ENCODE measurements at places on chromosomes 6 and 20.

DNA sequence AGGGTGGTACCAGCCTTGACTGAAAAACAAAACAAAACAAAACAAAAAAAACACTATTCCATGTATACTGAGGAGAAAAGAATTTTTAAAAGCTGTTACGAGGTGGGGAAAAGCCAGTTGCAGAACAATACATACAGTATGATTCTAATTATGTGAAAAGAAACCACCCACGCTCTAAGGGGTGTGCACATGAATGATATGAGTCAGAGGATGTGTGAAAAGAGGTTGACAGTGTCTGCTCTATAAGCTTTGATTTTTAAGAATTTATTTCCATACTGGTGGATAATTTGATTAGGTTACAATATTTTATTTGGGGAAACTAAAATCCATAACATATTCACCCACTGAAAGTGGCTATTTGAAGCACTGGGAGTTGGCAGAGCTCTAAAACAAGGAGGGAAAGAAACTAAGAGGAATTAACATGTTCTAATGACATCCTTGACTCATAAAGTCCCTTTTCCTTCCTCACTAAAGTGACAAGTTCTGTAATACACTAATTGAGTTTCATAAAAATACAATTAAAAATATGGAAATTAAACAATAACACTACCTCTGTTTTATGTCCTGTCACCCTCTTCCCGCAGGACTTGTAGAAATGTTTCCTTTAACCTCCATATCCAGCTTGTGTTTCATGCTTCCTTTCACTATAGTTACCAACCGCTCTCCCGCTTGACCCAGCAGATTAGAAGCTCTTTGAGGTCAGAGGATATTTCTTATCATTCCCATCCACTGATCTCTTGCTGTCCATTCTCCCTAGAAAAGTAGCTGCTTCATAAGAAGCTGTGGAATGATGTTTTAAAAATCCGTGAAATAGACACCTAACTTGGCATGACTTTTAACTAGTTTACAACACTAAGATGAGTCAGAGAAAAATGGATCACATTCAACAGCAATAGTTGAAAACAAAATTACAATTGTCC, 118.6 kb upstream of the CCDC28A start:
- DNase-seq: no peak

GRCh38 chr6:40320947-40321346, 266.2 kb downstream of the LRFN2 start:
- no peak for DNase-seq

GRCh38 chr6:21409231-21409630, 184.3 kb upstream of the SOX4 start:
- DNase-seq: no peak

- no peak for DNase-seq
Observed at GRCh38 chr20:57060407-57061050, 205.9 kb downstream of the BMP7 start.

DNA sequence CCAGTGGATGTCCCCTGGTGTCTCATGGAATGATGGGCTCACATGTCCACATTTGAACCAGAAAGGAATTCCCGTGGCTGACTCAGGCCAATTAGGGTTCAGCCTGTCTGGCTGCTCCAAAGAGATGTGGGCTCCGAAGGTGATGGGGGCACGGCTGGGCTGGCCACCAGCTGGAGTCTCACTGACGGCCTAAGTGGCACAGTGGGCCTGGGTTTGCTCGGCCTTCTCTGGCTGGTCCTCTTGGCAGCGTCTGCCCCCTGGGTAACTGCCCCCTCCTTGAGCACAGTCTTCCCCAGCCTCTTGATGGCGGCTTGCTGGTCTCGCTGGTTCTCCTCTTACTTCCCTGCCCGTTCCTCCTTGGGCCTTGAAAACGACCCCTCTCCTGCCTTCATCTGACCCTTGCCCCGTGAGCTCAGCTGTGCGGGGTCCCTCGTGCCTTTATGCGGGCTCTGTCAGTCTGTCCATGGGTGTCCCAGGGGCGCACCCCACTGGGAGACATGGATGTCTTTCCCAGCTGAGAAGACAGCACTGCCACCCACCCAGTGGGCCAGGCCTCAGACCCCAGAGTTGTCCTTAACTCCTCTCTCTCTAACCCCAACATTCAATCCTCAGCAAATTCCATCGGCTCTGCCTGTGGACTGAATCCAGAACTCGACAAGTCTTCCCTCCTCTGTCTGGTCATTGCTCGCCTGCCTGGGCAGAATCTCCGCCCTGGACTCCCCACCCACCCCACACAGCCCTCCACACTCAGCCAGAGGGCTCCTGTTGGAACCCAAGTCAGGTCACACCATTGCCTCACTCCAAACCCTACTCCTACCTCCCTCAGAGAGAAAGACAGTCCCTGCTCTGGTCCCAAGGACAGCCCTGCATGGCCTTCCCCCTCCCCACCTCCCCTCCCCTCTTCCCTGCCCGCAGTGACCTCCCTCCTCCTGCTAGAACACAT, 78.7 kb downstream of the CEBPB start:
- DNase-seq: no peak

DNA sequence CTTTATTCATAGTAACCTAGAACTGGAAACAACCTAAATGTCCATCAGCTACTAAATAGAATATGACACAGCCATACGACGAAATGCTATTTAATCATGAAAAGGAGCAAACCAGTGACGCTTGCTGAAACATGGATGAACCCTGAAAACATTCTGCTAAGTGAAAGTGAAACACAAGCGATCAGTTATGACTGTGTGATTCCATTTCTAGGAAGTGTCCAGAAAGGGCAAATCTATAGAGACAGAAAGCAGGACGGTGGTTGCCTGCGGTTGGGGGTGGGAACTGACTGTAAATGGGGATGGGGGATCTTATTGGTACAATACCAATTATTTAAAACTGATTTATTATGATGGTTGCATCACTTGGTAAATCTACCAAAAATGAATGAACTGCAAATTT, 126.8 kb downstream of the IPCEF1 start:
- no peak for DNase-seq

- DNase-seq: peak; percentile 53
Observed at GRCh38 chr20:47274401-47275108, 81.9 kb downstream of the ZMYND8 start.

DNA sequence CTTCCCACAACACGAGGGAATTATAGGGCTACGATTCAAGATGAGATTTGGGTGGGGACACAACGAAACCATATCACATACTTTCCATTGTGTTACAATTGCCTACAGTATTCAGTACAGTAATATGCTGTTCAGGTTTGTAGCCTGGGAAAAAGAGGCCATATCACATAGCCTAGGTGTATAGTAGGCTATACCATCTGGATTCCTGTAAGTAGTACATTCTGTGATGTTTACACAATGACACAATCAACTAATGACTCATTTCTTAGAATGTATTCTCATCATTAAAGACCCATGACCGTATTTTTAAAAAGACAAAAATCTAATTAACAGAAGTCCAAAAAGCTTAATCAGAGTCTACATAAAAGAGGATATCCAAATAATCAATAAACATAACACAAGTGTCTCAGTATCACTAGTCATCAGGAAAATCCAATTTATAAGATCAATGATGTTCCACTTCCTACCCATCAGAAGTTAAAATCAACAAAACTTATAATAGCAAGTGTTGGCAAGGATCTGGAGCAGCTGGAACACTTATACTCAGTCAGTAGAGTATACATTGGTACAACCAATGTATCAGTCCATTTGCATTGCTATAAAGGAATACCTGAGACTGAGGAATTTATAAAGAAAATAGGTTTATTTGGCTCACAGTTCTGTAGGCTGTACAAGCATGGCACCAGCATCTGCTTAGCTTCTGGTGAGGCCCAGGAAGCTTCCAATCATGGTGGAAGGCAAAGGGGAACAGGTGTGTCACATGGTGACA, 215.9 kb downstream of the CLVS2 start:
- DNase-seq: no peak

DNA sequence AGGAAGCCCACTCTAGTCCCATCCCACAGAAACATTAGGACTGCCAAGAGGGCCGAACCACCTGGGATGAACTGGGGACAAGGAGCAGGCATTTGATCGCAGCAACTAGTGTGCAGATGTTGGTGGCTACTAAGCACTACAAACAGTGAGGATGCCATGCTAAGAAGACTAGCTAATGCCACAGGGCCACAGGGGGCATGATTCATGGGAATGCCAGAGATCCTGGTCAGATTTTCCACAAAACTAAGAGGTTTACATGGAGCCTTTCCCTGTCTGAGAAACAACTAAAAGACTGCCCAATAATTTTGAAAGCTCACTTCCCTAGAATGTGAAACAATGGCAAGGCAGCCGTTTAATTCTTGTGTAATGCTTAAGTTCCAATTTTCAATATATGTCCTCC, 375.9 kb upstream of the PTCHD4 start:
- no peak for DNase-seq

- no peak for DNase-seq
Observed at GRCh38 chr20:44271915-44272663, 25.0 kb downstream of the GDAP1L1 start.

DNA sequence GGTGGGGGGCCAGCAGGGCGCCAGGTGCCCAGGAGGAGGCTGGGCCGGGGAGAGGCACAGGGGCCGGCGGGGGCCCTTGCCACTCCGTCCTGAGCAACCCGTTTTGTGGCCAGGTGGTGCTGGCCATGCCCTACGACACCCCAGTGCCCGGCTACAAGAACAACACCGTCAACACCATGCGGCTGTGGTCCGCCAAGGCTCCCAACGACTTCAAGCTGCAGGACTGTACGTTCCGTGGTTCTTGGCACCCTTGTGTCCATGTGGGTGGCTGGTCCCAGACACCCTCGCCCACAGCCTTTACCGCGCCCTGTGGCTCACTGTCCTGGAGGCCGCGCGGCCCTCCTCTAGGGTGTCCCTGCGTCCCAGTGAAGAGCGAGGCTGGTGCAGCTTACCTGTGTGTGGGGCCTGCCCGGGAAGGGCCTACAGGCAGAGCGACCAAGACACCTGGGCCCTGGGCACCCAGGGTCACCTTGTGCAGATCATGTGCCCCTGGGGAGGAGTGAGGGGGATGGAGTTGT, 28.7 kb downstream of the PYGB start:
- DNase-seq: no peak

- DNase-seq: no peak
Observed at GRCh38 chr6:46900266-46900665, 21.5 kb downstream of the ADGRF5 start.

DNA sequence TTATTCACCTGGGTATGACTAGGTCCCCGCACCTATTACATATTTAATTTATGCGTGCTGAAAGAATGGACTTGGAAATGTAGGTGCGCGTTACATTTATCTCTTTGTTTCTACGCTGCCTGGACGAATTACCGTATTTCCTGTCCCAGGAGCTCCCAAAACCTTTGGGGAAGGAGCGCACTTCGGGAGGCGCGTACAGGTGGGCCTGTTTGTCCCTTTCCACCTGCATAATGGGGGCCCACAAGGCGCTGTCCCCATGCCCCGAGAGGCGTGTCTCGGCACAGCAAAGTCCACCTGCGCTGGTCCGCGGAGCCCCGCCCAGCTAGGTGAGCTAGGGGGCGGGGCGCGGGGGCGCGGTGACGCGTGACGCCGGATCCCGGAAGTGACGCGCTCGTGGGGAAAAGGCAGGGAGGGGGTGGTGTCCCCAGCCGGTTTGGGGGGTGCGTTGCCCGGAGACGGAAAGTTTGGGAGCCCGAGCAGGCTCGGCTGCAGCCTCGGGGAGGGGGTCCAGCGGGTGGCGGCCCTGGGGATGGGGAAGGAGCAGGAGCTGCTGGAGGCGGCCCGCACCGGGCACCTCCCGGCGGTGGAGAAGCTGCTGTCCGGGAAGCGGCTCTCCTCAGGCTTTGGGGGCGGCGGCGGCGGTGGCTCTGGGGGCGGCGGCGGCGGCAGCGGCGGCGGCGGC, at the start of gene ANKS1A:
ANKS1A (plus strand) TSS at position 382 of the 682 bp plus-strand sequence; CDS start at position 530, 148 bp downstream.
- peak; percentile 73 for DNase-seq

GRCh38 chr6:54617730-54618129, 228.8 kb upstream of the FAM83B start:
- DNase-seq: no peak

- DNase-seq: no peak
Observed at GRCh38 chr6:163686301-163686700, 271.8 kb downstream of the QKI start.

- no peak for DNase-seq
Observed at GRCh38 chr20:53763707-53764414, 170.2 kb upstream of the ZNF217 start.

DNA sequence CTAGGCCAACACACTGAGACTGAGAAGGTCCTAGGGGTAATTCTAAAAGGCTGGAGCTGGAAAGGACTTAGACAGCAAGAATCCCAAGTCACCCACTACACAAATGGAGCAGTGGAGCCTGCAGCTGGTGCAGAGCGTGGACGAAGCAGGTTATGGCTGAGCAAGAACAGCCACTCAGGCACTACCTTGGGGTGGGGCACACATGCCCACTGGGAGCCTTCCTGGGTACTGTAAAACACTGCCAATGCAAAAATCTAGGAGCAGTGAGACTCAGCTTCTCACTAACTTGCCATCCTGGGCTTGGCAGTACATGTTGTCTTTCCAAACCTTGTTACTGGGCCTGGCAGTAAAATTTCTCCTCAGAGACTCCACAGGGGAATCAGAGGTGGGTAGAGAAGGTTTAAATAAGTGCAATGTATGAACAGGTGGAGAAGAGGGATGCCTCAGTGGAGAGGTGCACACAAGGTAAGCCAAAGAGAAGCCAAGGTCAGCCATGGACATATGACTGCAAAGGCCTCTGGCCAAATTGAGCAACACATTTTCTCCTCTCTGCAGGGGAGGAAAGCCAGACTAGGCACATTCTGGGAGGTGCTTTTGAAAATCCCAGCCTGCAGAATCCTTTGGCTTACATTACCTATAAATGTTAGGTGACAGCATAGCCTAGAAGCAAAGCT, 105.6 kb downstream of the TNFRSF21 start:
- DNase-seq: no peak

DNA sequence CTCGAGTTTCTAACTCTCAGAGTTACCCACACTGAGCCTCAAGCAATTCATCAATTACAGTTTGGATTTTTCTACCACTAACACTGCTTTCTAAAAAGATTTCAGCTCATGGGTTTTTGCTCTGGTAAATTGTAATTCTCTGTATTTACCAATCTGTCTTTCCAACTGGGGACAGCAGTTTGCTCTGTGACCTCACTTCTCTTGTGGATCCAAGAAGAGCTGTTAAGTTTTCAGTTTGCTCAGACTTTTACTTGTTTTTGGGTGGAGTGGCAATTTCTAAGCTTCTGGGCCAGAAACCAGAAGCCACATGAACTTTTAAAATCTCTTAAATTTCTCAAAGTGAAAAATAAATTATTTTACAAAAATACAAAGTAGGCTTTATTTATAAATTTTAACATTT, 74.2 kb downstream of the ROS1 start:
- DNase-seq: no peak

GRCh38 chr6:163648868-163649267, 234.3 kb downstream of the QKI start:
- no peak for DNase-seq
